ENCODE measurements at places on chromosomes 3 and 15.

DNA sequence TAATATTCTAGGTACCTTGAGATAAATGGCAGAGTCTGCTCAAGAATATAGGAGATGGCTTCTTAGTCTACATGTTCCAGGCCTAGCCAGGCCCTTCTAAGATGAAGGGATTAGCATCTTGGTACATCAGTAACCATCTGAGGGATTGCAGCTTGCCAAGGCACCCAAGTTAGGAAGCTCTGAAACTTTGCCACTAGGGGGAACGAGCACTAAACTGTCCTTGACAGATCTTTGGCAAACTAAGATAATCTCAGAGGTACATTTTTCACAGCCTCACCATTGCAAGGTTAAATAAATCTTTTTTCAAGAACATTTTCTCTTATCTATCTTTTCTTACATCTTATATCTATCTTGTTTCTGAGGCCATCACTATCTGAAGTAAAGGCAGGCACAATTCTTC, 351.2 kb downstream of the RAP2B start:
- H3K27me3 ChIP-seq, result no peaks in the 10 kb centered on the region
- no peak for DNase-seq
- H3K4me3 ChIP-seq, result no peak overlapping the region
- no peaks in the 10 kb centered on the region for H3K4me1 ChIP-seq

GRCh38 chr3:124097362-124098131, 105.6 kb upstream of the ROPN1 start:
- H3K36me3 ChIP-seq, result no peaks in the 10 kb centered on the region
- DNase-seq, result no peak
- H3K4me1 ChIP-seq, result no peaks in the 10 kb centered on the region
- no peaks in the 10 kb centered on the region for H3K27me3 ChIP-seq

GRCh38 chr15:70742928-70743327, 20.4 kb downstream of the UACA start:
- H3K4me3 ChIP-seq, result no peak overlapping the region
- no peaks in the 10 kb centered on the region for H3K36me3 ChIP-seq
- no peaks in the 10 kb centered on the region for H3K27me3 ChIP-seq
- DNase-seq, result no peak

DNA sequence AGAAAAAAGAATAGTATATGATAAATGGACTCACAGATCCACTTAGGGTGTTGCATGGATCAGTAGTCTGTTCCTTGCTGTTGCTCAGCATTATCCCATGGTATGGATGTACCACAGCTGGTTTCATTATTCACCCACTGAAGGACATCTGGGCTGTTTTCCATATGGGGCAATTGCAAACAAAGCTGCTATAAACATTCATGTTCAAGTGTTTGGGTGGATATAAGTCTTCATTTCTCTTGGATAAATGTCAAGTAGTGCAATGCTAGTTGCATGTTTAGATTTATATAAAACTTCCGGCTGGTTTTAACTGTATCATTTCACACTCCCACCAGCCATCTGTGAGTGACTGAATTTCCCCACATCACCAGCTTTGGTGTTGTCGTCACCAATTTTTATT, 137.7 kb downstream of the ASB7 start:
- no peaks in the 10 kb centered on the region for H3K36me3 ChIP-seq
- H3K4me1 ChIP-seq, result no peaks in the 10 kb centered on the region
- DNase-seq, result no peak
- H3K27ac ChIP-seq, result no peak overlapping the region

DNA sequence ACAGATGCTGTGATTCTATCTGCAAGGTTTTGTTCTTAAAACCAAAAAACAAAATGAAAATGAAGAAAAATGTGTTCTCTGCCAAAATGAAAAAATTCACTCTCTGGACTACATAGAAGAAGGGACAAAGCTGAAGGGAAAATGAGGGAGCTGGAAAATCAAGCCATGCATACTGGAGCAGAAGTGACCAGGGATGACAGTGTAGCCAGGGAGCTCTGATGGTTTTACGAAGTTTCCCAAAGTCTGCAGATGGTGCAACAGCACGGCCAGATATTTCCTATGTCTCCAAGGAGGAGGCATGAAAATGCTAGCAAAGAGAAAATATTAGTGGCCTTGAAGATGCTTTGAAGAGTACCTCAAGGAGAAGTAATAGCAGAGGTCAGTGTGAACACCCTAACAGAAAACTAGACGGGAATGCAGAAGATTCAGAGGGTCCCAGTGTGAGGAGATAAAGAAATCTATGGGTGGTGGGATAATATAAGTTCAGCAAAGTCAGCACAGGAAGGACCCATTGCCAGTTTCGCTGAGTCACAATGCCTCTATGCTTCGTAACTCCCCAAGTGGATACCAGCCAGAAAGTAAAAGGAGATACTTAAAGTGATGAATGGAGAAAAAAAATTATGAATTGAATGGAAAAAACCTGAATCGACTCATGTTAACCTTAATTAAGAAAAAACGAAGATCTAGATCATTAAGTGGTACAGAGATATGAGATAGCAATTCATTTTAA, 39.0 kb upstream of the POMGNT2 start:
- no peaks in the 10 kb centered on the region for H3K36me3 ChIP-seq
- H3K27me3 ChIP-seq, result no peaks in the 10 kb centered on the region
- no peak for DNase-seq
- no peaks in the 10 kb centered on the region for H3K4me1 ChIP-seq

- H3K27me3 ChIP-seq, result peaks cover 4% of the 10 kb centered on the region
- H3K4me1 ChIP-seq, result no peaks in the 10 kb centered on the region
- H3K27ac ChIP-seq, result no peak overlapping the region
- no peak overlapping the region for H3K4me3 ChIP-seq
- no peaks in the 10 kb centered on the region for H3K36me3 ChIP-seq
- DNase-seq, result no peak
Measured at GRCh38 chr15:91528801-91529200, 324.7 kb upstream of the SLCO3A1 start.

DNA sequence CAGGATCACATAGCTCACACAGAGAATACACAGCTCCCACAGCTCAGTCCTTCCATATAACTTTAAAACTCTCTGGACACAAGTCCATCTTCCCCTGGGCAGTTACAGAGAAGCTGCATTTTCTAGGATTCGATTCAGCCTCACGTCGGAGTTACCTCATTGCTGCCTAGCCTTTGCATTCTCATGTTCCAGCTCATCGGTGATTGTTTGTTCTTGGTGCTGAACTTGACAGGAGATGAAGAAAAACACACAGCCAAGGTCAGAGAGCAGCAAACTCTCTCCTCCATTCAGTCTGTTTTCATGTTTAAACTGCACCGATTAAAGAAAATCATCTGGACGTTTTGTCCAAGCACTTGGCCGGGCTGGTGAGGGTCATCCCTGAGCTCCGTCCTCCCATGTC, 375.5 kb upstream of the CFAP20DC start:
- H3K4me1 ChIP-seq, result no peaks in the 10 kb centered on the region
- H3K4me3 ChIP-seq, result no peak overlapping the region
- no peak for DNase-seq
- no peak overlapping the region for H3K27ac ChIP-seq

DNA sequence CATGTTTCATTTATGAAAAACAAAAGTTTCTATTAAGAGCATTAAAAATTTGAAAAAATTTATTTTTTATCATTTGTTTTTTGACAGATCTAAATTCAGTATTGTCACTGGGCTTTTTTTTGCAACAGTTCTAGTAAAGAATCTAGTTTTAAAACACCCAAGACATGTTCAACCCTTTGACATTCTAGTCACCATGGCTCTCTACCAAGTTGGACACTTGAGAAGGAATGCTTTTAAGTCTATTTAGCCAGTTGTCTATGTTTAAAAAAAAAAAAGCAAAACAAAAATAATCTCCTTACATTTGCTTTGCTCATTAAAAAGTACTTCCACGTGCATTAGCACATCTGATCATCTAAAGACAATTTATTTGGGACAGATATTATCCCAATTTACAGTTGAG, 417.5 kb downstream of the RSL24D1 start:
- no peaks in the 10 kb centered on the region for H3K36me3 ChIP-seq
- no peaks in the 10 kb centered on the region for H3K27me3 ChIP-seq
- no peaks in the 10 kb centered on the region for H3K4me1 ChIP-seq
- no peak for DNase-seq
- H3K27ac ChIP-seq, result no peak overlapping the region

GRCh38 chr3:14652-15051, 181.9 kb upstream of the CHL1 start:
- no peaks in the 10 kb centered on the region for H3K36me3 ChIP-seq
- H3K27ac ChIP-seq, result no peak overlapping the region
- H3K4me1 ChIP-seq, result no peaks in the 10 kb centered on the region
- DNase-seq, result no peak
- H3K4me3 ChIP-seq, result no peak overlapping the region

- H3K27me3 ChIP-seq, result no peaks in the 10 kb centered on the region
- no peak overlapping the region for H3K27ac ChIP-seq
- no peaks in the 10 kb centered on the region for H3K36me3 ChIP-seq
- DNase-seq, result no peak
- no peak overlapping the region for H3K4me3 ChIP-seq
Measured at GRCh38 chr15:92453607-92454006, 59.9 kb downstream of the ST8SIA2 start.
